H9 (cell line): ENCODE measurements at places on chromosomes 2 and 18.

GRCh38 chr18:56488739-56489138 lies 149.7 kb downstream of the TXNL1 start:
- DNase-seq = no peak

GRCh38 chr2:64259312-64259711 lies 115.1 kb upstream of the PELI1 start:
- DNase-seq = no peak

GRCh38 chr2:105712981-105713596 lies 31.6 kb upstream of the NCK2 start:
- DNase-seq = no peak

DNA sequence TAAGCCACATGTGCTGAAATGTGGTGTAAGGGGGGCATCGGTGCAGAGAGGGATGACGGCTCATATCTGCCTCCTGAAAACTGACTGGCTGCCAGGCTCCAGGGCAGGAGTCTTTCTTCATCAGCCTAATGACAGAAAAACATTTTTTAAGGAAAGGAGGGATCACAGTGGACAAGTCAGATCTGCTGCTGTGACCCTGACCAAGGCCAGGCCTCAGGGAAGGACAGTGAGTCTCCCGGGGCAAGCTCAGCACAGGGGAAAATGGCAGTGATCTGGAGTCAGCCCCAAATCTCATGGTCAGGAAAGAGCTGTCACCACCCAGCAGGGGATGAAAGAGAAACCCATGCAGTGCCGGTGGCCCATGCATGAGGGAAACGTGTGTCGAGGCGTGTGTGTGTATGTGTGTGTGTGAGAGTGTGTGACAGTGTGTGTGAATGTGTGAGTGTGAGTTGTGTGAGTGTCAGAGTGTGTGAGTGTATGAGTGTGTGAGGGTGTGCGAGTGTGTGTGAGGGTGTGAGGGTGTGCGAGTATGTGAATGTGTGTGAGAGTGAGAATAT lies 134.5 kb downstream of the INHBB start:
- no peak for DNase-seq

GRCh38 chr2:234570476-234570875 lies 73.6 kb upstream of the ARL4C start:
- no peak for DNase-seq

GRCh38 chr2:166173263-166173662 lies 45.4 kb upstream of the SCN1A start:
- DNase-seq = no peak

DNA sequence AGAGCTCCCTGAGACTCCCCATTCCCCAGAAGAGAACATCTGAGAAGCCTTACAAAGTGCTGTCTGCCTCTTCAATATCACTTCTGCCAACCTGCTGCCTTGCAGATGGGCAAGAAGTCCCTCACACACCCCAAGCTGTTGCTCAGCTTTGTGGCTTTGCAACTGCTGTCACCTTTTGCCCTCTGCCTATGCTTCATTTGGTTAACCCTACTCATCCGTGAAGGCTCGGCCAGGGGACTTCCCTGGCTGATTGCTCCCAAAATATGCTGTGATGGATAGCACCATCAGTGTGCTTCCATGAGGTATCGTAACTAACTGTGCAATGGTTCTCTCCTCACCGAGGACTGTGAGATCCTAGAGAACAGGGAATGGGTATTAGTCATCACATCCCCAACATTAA lies 88.9 kb upstream of the CYP1B1 start:
- DNase-seq = no peak

- no peak for DNase-seq
Observed at GRCh38 chr2:134154246-134154645, 99.6 kb upstream of the MGAT5 start.

DNA sequence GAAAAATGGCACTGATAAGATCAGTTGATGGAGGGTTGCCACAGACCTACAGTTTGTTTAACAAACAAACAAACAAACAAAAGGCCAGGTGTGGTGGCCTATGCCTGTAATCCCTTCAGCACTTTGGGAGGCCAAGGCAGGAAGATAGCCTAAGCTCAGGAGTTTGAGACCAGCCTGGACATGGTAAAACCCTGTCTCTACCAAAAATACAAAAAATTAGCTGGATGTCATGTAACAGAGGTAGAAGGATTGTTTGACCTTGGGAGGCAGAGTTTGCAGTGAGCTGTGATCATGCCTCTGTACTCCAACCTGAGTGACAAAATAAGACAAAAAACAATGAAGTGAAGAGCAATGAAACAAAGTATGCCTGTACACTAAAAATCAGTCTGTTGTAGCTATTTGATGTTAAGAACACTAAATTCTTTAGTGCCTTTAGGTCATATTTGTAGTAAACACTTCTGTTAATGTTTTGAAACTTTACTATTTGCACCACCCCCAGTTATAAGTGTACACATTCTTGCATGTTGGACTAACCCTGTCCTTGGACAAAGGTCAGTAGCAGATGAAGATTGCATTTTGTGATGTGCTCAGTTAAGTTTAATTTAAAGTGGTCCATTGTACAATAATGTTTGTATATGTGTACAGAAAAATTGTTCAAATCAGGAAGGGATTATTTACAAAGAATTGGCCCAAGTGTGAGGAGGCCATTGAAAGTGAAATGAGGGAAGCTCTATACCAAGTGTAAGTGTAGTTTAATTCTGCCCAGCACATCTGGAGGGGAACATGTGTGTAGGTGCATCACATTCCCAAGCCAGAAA lies 73.9 kb downstream of the KYNU start:
- no peak for DNase-seq

GRCh38 chr18:58862356-58862755 lies 2.3 kb upstream of the ZNF532 start:
- no peak for DNase-seq

DNA sequence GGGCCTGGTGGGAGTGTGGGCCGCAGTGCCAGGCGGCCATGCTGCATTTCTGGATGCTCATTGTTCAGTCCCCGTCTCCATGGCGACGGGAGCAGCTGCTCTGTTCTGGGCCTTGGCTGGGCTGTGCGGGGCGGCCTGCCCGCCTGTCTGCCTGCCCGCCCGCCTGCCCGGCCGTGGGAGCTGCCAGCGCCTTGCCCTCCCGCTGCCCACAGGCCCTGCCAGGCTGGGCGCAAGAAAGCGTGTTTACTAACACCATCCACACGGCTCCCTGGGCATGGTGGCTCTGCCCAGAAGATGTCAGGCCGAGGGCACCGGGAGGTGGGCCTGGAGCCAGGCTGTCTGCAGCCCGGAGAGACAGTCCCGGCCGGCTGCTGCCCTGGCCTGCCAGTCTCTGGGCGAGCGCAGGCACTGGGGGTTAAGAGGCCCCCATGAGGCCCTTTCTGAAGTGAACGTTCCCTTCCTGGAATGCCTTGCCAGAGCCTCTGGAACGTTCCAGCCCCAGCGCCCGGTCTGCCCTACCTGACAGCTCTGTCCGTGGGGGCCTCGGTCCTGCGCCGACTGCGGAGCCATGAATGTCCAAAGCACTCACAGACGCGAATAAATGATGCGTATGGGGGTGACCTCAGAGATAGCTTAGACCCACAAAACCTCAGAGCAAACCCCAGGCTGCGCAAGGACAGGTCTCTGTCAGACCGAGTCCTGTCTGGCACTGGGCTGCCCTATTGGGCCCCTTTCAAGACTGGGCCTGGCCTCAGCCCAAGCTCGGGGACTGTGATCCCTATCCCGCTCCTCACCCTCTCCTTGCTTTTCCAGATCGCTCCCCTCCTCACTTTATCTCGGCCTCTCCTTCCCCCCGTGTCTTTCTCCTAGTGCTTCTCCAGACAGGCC lies 44.3 kb downstream of the MYCN start:
- peak; percentile 53 for DNase-seq
